Skeletal muscle cell (primary cell): ENCODE measurements at places on chromosomes 1 and 21.

GRCh38 chr1:55329091-55329490 lies 113.9 kb upstream of the USP24 start:
- DNase-seq, result no peak

DNA sequence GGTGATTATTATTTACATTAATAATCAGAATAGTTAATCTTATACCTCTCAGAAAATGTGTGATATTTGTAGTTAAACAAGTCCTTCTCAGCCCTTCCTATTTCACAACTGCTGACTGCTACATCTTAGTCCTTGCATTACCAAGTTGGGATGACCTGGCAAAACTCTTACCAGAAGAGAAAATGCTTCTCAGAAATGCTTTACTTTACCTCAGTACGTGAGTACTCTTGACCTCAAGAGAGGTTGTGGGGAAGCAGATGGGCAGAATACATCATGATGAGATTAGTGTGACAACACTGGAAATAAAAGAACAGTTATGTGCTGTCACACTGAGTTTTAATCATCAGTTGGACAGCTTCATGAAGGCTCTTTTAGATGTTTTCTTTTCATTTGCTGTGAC lies 16.2 kb downstream of the CFAP126 start:
- no peak for DNase-seq

- DNase-seq, result no peak
Measured at GRCh38 chr1:201561195-201561564, 22.3 kb downstream of the NAV1 start.

GRCh38 chr1:189929501-189930099 lies 548.1 kb downstream of the BRINP3 start:
- no peak for DNase-seq

- no peak for DNase-seq
Measured at GRCh38 chr1:45033356-45033755, 21.3 kb downstream of the UROD start.

- DNase-seq, result no peak
Measured at GRCh38 chr1:186901631-186902030, 72.9 kb downstream of the PLA2G4A start.

DNA sequence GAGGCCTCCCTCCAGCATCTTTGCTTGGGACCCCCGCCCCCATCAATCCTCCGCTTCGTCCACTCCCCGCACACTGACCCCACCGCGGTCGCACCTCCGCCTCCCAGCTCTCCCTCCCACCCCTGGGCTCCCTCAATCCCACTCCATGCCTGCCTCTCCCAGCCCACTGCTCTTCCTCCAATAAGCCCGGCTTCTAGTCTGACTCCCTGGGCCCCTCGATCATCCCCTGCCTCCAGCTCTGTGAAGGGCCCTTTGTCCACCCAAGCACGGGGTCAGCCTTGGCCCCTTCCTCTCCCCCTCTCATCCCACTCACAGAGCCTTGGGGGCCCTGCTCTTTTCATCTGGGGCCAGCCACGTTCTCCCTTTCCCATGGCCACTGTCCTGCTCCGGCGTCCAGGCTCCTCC lies 1.5 kb upstream of the TMEM200B start:
- no peak for DNase-seq

- peak; percentile 1 for DNase-seq
Measured at GRCh38 chr1:14113841-14114567, 414.0 kb downstream of the PRDM2 start.

- DNase-seq, result no peak
Measured at GRCh38 chr1:56149761-56150160, 429.6 kb downstream of the PLPP3 start.

- no peak for DNase-seq
Measured at GRCh38 chr1:203426870-203427269, 48.7 kb upstream of the PRELP start.

GRCh38 chr1:37162059-37162458 lies 127.7 kb upstream of the GRIK3 start:
- DNase-seq, result no peak

GRCh38 chr21:27759091-27759659 lies 792.3 kb upstream of the ADAMTS5 start:
- no peak for DNase-seq

- no peak for DNase-seq
Measured at GRCh38 chr1:235918465-235918864, 51.8 kb upstream of the LYST start.

DNA sequence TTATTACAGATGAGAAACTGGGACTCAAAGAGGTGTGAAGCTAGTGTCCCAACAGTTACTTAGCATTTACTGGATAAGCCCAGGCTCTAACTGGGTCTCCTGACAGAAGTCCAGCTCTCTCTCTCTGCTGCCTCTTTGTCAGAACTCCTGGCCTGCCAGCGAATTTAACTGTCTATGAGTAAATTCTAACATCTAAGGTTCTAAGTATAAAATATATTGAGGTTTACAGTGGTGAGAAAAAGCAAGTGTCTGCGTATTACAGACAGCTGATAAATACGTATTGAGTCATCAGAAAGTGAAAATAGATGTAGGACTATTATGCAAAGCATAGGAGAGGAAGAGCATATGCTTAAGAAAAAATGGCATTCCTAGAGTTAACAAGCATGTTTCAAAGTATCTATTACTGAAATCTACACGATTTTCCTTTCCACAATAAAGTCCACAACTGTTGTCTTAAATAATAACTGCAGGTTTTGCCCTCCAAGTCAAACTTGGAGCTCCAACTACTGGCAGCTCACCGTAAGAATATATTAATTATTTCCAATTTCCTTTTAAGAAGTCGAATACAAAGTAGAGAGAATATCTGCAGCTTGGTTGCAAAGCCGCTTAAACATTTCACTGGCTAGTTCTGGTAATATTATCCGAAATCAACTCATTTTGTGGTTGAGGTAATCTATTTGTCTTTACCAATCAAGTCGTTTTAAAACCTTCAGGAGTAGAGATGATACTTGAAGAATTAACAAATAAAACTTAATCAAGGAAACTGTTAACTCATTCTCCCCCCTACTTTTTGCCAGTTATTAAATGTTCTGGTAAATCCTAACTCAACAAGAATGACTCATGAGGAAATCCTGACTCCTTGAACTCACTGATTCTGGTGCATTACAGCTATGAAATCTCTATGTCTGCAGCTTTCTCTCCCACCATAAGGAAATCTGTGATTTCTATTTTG lies 1.4 kb upstream of the RGS2 start:
- DNase-seq, result no peak

DNA sequence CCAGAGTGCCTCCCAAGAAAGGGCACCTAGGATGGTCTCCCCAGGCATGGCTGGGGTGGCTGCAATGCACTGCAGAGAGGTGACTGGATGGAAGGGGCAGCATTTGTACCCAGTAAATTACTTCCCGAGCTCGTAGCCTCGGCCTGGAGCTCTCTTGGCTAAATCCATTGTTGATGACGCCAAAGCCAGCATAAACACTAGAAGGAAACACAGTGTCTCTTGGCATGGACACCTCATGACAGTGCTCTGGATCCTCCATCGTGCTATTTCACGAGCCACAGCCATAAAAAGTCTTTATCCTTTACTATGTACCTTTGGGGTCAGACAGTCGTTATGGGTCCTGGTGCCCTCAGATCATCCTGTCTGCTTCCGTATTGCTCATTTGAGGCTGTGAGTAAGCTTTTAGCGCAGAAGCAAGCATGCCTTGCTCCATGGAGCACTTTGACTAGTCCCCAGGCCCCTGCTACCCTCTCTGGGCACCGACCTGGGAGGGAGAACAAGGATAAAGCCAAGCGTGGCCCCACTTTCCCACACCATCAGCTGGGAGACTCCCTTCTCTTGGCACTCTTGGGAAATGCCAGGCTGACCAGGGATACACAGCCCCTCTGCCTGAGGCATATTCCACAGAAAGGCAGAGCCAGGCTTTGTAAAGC lies 10.3 kb upstream of the PRELP start:
- DNase-seq, result no peak

DNA sequence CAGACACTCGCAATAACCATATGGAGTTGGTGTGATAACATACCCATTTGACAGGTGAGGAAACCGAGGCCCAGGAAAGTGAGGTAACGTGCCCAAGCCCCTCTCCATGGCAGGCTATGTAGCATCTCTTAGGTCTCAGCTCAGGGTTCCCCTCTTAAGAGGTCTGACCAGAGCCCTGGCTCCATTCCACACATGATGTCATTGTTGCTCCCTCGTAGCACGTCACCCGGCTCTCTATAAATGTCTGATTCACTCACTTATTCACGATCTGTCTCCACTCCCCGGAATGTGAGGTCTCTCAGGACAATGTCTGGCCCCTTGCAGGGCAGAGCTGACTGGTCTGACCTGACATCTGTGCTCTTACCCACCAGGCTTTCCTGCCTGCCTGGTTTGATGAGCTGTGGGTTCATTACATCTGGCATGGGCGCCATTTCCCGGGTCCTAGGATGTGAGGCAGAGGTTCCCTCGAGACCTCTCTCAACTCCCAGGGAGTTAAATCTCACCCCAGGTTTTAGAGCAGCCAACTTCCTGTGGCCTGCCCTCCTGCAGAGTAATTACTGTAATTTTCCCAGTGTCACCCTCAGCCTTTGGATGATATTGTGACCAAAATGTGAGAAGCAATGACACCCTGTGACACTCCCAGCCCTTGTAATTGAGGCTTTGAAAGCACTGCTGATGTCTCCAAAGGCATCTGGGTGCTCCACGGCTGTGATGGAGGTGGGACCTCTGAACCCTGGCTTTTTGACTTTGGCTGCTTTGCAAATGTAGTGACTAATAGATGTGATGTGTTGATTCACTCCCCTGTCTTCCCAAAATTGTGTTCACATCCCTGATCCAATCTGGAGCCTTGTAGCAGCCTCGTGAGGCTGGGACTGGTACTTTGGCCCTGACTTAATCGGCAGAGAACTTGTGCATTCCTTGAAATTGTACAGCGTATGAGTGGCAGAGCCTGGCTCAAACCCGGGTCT lies 10.6 kb downstream of the ACTL8 start:
- DNase-seq, result peak; percentile 95

DNA sequence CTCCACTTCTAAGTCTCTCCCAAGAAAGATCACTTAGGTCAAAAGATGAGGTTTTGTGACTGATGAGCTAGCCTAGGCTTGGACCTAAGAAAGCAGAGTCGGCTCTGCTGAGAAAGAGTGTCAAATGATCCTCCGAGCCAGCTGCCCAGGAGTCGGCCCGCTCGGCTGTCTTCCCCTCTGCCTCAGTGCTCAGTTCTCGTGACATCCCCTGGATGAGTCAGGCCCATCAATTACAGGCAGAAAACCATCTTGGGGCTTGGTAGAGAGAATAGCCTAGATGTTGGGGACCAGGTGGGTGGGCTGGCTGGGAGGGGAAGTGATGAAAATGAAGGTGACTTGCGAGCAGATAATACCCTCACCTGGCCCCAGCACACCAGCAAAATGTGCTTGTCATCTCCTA lies 60.5 kb downstream of the SLC66A1 start:
- no peak for DNase-seq

DNA sequence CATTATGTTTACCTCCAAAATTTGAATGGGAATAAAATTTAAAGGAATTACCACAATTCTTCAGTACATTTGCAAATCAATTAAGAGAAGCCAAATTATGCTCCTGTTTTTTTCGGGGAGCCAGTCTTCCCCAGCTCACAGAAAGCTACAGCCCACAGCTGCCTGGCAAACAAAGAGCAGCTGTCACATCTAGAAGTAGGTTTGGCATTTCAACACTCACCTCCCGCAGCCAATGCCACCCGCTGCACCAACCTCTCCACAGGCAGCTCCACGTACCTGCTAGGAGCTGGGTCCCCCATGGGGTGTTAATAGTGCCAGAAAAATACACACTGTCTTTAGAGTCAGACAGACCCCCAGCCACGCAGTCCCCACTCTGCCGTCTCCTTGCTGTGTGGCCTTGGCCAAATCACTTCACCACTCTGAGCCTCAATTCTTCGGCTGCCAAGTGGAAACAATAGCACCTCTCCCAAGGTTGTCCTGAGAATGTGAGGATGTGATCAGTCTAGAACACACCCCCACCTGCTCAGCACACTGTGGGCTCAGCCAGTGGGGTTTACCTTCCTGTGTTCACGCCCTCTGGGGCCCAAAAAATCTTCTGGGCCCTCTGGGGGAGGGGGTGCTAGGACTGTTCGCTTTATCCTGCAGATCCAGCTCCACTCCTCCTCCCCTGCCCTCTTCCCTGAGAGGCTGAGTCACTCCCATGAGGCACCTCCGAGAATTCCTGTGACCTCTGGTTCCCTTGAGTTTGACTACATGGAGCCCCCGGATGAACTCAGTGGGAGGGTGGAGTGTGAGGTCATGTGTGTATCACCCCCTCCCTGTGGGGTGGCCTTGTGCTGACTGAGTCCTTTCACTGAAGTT lies 204.3 kb upstream of the GRIK3 start:
- no peak for DNase-seq

- DNase-seq, result no peak
Measured at GRCh38 chr1:35931446-35932157, 697 bp downstream of the AGO3 start.

DNA sequence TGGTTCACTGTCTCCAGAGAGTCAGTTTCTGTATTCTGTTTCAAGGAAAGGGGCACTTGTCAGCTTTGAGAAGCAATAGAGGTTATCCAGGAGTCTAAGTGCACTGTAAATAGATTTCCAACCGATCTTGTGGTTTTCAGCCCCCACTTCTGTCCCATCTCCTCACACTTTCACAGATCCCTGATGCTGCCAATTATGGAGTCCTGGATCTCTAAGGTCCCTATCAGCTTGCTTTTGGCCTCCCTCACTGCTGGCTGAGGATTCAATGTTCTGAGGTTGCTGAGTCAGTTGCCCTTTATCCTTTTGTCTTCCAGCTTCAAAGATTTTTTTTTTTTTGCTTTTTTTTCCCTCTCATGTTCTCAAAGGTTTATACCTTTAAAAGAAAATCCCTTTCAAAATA lies 98.4 kb downstream of the DIRAS3 start:
- DNase-seq, result peak; percentile 77

DNA sequence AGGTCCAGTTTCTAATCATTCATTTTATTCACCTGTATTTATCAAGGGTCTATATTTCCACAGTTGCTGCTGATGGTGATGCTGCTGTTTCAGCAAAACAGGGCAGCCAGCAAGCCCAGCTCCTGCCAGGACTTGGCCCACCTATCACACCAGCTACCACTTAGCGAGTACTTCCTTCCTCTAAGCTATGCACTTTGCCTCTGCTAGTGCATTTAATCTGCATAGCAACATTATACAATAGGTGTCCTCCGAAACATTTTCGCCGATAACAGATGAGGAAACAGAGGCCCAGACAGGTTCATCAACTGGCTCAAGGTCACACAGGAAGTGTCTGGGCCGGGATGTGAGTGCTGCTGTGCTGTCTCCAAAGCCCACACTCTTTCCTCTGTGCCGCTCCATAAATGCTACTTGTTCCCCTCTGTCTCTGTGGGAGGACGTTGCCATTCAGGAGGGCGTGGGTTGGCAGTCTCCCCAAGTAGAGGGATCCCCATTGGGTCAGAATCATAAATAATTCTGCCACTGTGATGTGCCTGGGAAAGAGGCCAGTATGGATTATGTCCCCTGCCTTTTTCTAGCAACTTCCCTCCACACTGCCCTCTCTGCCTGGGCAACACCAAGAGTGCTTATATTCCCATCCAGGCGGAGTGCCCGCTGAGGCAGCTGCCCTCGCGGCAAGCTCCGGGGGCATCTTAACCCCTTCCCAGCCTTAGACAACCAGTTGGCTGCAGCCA lies 9.4 kb upstream of the PLEKHA6 start:
- no peak for DNase-seq

- no peak for DNase-seq
Measured at GRCh38 chr21:44437696-44438431, 17.4 kb upstream of the LRRC3 start.
